ENCODE measurements at places on chromosomes 7 and 10.

GRCh38 chr10:30687698-30688213, 58.2 kb upstream of the LYZL2 start:
- peak; percentile 41 for DNase-seq

DNA sequence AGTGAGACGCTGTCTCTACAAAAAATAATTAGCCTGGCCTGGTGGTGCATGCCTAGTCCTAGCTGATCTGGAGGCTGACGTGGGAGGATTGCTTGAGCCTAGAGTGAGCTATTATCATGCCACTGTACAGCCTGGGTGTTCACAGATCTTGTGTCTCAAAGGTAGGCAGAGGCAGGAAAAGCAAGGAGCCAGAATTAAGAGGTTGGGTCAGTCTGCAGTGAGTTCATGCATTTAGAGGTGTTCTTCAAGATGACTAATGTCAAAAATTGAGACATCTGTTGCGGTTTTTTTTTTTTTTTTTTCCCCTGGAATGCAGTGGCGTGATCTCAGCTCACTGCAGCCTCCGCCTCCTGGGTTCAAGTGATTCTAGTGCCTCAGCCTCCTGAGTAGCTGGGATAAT, 5.4 kb downstream of the PPIA start:
- no peak for DNase-seq

DNA sequence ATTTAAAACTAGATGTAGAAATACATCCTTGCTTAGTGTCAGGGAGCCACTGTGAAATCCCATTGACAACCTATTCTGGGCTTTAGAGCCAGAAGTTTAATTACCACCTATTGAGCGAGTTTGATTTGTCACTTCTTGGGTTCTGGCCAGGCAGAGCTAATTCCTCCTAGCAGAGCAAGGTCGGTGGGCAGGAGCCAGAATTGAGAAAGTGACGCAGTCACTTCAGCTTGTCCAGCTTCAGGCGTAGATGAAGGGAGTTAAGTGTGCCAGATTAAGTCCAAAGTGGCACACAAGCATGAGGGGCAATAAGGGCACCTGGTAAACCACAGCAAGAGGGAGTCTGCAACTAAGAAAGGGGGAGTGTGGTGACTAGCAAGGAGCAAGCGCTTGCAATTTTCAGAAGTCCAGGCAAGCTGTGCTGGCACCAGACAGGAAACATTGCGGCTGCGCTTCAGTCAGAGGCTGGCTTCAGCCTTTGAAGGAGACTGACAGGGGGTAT, 119.4 kb downstream of the ST7 start:
- DNase-seq: no peak

GRCh38 chr7:111866787-111867186, 304.5 kb upstream of the IMMP2L start:
- DNase-seq: no peak

DNA sequence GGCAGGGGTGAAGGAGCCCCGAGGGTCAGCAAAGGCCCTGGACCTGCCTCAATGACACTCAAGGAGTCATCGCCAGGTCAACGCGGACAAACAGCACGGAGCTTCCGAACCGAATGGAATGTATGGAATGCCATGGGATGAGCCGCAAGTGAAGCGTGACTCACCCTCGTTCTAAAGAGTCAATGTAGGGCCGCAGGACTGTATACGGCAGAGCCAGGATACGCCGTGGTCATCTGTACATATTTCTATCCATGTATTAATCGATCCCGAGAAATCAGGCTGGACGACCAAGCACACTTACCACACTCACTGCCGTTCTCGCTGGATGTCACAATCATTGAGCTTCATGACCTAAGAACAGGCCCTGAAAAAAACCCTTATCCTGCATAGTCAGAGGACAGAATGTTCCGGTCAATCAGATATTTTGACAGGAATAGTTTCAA, 4.3 kb downstream of the SNX8 start:
- no peak for DNase-seq

GRCh38 chr10:127535802-127536515, 13.2 kb upstream of the NPS start:
- no peak for DNase-seq

GRCh38 chr7:87474533-87475358, 734 bp downstream of the ABCB4 start:
- DNase-seq: no peak

DNA sequence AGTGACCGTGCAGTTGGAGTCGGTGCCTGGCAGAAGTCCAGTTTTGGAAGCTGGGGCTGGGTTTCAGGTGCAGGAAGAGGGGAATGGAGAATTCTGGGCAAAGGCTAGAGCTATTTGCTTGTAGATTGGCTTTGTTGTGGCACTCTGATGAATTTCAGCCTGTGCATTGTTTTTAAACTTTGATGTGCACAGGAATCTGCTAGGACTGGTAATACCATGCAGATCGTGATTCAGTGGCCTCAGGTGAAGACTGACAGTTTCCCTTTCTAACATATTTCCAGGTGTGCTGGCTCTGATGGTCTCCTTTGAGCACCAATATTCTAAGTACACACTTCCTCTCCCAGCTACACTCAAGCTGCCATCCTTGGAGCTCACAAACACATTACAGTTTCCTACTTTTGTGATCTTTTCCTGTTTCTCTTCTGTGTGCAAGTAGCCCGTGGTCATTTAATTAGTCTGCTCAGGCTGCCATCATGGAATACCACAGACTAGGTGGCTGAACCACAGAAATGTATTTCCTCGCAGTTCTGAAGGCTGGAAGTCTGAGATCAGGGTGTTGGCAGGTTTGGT, 55.6 kb downstream of the NOC3L start:
- no peak for DNase-seq

DNA sequence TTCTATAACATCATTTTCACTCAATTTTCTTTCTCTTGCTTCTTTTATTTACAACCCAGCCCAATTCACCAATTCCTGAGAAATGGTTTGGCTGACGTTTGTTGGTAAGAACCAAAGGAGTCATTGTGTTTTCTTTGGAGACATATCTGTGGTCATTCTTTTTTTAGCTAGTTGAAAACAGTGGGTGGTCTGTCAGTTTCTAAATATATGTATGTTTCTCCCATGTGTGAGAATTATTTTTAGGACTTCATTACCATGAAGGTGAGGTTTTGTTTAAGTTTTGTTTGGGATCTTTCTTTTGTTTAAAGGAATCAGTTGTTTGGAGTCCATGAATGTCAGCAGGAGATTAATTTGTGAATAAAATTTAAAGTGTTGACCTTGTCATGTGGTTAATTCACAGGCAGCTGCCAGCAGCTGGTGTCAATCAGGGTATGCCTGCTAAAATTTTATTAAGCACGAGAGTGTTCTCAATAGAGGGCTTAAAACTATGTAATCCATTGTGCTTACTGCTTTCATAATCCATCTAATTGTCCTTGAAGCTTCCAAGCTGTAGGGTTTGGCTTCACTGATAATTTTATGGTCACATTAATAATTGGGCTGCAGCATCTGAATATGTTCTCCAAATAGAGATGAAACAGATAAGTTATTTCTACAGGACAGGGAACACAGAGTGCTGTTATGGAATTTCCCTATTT, 38.7 kb downstream of the INSYN2A start:
- DNase-seq: peak; percentile 32

GRCh38 chr7:137755846-137756651, 90.7 kb downstream of the DGKI start:
- DNase-seq: no peak

DNA sequence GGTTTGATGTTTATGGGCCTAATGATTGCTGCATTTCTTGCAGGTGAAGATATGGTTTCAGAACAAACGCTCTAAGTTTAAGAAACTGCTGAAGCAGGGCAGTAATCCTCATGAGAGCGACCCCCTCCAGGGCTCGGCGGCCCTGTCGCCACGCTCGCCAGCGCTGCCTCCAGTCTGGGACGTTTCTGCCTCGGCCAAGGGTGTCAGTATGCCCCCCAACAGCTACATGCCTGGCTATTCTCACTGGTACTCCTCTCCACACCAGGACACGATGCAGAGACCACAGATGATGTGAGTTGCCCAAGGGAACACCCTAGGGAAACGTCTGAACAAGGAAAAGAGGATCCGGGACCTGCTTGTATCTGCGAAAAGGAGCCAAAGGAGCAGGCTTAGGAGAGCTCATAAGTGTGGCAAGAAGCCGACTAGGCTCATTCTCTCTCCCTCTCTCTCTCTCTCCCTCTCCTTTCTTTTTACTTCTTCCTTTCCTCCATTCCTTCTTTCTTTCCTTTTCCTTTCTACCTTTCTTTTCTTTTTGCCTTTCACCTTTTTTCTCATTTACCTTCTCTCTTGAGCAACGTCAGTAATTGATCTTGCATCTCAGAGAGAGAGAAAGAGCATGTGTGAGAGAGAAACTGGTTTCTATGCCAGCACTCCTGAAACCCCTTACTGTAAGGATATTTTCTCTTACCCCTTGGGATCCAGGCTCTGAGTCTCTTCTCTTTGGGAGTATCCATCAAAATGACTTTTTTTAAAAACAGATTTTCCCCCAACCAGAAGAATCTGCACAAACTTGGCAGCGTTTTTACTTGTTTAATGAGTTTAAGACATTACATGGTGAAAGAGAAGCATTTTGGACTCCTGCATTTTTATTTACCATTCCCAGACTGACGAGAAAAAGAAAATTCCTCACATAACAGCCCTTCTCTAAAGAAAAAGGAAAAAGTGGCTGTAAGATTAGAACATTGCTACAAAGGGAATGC, 4.7 kb downstream of the DLX6 start:
- DNase-seq: no peak

- no peak for DNase-seq
These were observed 45.6 kb downstream of the FEZF1 start for GRCh38 chr7:122258971-122259370.

DNA sequence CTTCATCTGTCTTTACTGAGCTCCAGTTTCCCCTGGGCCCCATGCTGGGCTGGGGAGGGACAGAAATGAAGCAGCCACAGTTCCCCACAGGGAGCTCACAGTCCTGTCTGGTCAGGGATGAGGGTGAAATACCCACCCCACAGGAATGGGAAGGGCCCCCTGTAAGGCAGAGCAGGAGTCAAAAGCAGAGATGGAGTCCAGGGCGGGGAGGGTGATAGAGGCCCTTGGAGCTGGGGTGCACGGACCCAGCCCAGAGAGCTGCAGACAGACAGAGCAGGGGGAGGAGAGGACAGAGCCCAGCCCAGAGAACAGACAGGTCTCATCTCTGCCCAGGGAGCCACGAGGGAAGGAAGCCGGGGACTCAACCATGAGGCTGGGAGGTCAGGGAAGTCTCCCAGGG, 34.9 kb upstream of the ZNF488 start:
- no peak for DNase-seq

DNA sequence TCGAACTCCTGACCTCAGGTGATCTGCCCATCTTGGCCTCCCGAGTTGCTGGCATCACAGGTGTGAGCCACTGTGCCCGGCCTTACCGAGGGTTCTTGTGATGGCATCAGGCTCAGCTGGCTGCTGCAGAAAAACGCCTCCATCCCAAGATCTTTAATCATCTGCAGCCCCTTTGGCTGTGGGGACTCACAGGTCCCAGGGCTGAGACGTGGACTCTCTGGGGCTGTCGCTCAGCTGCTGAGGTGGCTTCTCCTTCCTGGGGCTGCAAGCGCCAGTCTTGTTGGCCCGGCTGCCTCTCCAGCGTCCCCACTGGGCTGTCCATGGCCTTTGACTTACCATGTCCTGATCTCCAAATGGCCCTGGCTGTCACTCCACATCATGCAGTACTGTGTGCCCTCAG, 20.0 kb downstream of the AMZ1 start:
- no peak for DNase-seq

DNA sequence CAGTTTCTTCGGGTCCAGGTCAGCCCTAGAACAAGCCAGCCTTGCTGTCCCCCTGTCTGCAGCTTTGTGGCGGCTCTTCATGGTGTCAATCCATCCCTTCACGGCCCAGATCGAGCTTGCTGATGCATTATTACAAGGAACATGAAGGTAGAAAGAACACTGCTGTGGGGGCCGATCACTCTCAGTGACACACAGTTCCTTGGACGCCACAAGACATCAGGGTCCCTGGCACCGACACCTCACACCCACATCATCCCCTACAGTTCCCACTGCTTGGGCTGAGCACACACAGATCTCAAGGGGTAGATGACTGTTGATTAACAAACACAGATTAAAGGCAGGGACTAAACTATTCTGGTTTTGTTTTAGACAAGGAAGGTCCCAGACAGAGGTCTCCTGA, 119.4 kb downstream of the KMT2E start:
- no peak for DNase-seq

DNA sequence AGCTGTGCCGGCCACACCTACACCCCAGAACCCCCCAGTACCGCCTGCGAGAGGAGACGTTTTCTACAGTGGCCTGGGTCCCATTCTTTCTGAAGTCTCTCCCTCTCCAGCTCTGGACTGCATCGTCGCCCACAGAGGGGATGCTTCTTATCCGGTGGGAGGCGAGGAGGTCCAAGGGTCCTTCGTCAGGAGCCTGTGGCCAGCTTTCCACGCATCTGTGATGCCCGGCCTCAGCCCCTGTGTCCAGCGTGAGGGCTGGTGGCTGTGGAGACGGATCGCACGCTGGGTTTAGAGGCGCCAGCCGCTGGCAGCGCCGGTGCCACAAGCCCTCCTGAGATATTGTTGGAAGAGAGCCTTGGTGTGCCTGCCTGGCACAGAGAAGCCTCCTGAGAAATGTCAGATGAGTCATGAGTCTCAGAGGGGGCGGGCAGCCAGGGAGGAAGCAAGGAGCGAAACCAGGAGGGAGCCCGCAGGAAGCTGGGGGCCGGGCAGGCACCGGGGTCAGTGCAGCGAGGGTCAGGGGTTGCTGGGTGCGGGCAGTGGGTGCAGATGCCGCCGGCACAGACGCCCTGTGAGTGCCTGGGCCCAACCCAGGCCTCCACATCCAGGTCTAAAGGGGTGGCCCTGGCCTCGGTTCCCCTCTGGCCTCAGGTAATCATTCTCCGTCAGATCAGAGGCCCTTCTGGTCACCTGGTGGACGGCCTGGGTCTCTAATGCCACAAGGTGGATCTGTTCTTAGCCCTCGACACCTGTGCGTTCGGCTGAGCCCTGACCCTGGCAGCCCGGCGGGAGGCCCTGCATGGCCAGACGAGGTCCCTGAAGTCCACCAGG, 86.0 kb upstream of the DIP2C start:
- no peak for DNase-seq

- DNase-seq: no peak
These were observed 438.9 kb downstream of the RPS24 start for GRCh38 chr10:78472551-78472890.

DNA sequence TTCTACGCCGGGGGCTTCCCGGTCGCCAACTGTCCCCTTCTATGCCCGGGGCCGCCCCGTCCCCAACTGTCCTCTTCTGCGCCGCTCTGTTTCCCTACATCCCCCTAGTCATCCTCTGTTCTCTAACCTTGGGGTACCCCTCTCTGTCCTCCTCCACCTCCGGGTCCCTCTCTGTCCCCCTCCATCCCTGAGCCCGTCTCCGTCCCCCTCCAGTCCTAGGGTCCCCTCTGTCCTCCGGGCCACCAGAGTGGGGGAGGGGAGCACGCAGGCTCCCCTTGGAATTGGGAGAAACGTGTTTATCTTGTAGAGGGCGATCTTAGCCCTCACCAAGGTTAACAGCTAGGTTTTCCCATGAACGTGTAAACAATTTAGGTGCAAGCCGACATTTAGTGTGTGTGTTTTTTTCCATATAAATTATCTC, 852 bp upstream of the KLF6 start:
- no peak for DNase-seq

DNA sequence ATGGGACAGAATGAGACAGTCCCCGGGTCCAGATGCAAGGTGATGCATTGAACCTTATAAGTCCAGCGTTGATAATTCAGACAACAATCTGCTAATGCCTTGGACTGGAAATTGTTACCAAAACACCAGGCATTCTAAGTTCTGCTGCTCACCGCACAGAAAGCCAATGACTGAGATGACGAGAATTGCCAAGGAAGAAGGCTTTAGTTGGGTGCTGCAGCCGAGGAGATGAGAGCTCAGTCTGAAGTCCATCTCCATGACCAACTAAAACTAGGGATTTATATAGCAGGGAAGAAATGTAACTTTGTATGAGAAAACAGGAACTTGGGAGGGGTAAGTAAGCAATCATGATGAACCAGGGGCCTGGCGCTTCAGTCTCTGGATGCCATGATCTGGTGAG, 68.7 kb downstream of the PRKCQ start:
- DNase-seq: no peak
